ENCODE measurements at places on chromosomes 1 and 21. TPM values are rescaled to one million over a fixed set of nuclear protein-coding genes. Genes with fewer than 3 reads are reported as not detected.

DNA sequence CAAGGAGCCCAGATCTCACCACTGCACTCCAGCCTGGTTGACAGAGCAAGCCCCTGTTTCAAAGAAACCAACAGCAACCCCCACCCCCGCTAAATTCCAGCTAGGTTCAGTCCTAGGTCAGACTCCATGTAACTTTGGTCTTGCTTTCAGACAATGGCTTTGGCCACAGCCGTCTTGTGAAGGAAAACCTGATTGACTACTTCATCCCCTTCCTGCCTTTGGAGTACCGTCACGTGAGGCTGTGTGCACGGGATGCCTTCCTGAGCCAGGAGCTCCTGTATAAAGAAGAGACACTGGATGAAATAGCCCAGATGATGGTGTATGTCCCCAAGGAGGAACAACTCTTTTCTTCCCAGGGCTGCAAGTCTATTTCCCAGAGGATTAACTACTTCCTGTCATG, 12.9 kb downstream of the TOR3A start:
- DNase-seq: no peak

GRCh38 chr1:69498711-69499110, 69.0 kb upstream of the LRRC7 start:
- DNase-seq: no peak

DNA sequence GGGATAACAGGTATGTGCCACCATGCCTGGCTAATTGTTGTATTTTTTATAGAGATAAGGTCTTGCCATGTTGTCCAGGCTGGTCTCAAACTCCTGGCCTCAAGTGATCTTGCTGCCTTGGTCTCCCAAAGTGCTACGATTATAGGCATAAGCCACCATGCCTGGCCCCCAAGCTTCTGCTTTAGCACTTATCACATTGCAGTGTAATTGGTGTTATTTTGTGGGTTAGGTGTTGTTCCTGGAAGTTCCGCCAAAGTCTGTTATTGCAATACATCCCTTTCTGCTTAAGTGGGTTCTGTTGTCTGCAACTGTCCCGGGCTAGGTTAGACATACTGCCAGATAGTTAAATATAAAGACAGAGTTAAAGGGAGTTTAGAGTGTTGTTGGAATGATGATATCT, 3.4 kb downstream of the ZCCHC17 start:
- no peak for DNase-seq

GRCh38 chr1:117584181-117584580, 21.7 kb upstream of the TENT5C start:
- no peak for DNase-seq

The S100A7 gene
- not detected for polyA plus RNA-seq

The CXADR gene
- 8.0 TPM for polyA plus RNA-seq

The NBPF20 gene
- 6.9 TPM for polyA plus RNA-seq
